Stimulated activated CD8-positive, alpha-beta memory T cell treated with anti-CD3 and anti-CD28 coated beads, Interleukin-7, amount 100 ng/mL, for 1 hour (primary cell): ENCODE measurements at places on chromosomes 4 and X.

GRCh38 chrX:41045960-41046567 lies 39.2 kb upstream of the USP9X start:
- no peak for DNase-seq

GRCh38 chr4:11436084-11436483 lies 7.4 kb upstream of the HS3ST1 start:
- DNase-seq, result no peak

DNA sequence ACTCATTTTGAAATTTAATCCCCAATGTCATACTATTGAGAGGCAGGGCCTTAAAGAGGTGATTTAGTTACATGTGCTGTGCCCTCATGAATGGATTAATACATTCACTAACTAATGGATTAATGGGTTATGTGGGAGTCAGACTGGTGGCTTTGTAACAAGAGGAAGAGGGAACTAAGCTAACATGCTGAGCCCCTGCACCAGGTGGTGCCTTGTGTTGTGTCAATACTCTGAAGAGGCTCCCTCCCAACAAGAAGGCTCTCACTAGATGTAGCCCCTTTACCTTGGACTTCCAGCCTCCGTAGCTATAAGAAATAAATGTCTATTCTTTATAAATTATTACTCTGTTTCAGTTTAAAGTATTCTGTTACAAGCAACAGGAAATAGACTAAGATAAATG lies 411.9 kb upstream of the EMCN start:
- DNase-seq, result no peak

- no peak for DNase-seq
Observed at GRCh38 chr4:77120886-77121508, 36.0 kb upstream of the CCNG2 start.

GRCh38 chr4:57184378-57185029 lies 74.3 kb upstream of the IGFBP7 start:
- DNase-seq, result no peak

- no peak for DNase-seq
Observed at GRCh38 chr4:178347111-178347510, 904.9 kb upstream of the AGA start.

- no peak for DNase-seq
Observed at GRCh38 chr4:44872246-44872645, 145.9 kb upstream of the GNPDA2 start.

DNA sequence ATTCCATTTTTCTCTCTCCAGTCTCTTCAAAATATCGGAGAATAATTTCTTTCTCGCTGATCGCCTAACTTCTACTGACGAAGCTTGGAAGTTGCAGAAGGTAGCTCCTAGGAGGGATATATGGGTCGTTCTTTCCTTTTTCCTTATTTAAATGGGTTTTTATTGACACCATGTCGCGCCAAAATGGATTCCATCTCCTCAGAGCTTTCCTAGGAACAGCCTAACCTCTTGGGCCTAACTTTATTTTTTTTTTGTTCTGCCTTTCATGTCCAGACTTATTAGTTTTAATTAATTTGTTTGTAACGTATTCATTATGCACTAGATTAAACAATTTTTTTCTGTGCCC lies 359.4 kb upstream of the ZCCHC13 start:
- no peak for DNase-seq

GRCh38 chrX:134244043-134244442 lies 7.1 kb downstream of the CCDC160 start:
- no peak for DNase-seq

DNA sequence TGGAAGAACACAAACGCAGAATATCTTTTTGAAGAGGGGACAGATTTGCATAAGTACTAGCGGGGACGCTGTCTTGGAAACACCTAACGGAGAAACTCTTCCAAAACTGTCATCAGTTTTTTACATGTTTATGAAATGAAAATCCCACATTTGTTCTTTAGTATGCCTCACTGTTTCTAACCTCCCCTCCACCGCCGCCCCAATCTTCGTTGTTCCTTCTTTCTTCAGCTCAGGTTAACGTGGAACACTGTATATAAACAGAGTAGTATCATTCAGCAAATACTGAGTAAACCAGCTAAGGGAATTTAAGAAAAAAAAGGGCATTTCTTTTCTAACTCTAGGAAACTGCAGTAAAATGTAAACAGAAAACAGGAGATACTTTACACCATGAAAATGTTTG lies 2345.6 kb downstream of the PCDH7 start:
- no peak for DNase-seq

GRCh38 chrX:97230948-97231347 lies 347.2 kb downstream of the RPA4 start:
- no peak for DNase-seq
